ENCODE measurements at places on chromosomes 12 and 14.

- no peak for DNase-seq
Measured at GRCh38 chr14:61992139-61992538, 229.9 kb downstream of the SNAPC1 start.

DNA sequence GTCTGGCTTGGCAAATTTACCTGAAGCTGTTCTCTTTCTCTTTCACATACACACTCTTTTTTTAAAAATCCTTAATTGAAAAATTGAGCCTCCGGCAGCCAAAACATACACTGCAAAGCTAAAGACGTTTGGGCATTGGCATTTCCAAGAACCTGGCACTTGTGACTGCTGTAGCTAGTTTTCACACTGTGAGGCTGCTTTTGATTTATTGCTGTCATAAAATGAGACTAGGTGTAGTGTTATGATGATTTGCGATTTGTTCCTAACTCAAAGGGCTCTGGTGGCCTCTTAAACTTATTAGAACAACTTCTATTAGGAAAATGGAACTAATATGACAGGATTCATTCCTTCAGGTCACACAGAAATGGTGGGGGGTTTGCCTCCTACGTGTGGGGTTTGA is 377.1 kb upstream of the FAR2 start:
- DNase-seq: no peak

GRCh38 chr14:91140672-91141071 is 26.8 kb downstream of the DGLUCY start:
- no peak for DNase-seq

DNA sequence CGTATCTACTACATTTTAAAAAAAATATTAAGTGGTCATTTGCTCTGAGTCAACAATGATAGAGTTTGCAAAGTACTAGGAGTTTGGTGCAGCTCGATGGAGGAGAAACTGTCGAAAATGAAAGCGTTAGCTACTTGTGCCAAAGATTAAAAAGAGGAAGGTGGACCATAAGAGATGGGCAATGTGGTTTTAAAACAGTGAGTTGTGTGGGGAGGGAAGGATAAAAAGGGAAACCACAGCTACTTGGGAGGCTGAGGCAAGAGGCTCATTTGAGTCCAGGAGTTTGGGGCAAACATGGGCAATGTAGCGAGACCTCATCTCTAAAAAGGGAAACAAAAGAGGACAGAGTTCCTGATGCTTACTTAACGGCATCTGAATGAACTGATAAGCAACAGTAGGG is 18.2 kb upstream of the STRAP start:
- DNase-seq: no peak

GRCh38 chr14:64465831-64466554 is 694 bp downstream of the AKAP5 start:
- DNase-seq: no peak

DNA sequence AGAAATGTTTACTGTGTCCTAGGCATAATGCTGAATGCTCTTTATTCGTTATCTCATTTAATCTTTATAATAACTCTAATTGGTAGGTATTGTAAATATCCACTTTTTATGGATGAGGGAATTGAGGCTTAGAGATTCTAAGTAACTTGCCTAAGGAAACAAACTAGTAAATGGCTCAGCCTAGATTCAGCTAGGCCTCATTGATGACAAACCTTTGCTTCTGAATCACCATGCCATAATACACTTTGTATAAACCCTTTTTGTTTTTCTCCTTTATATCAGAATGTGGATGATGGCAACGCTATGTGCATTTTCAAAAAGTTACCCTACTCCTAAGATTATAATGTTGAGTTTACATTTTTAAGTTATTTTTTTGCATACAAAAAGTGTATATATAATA is 34.0 kb downstream of the MNAT1 start:
- no peak for DNase-seq

GRCh38 chr14:91568626-91569025 is 58.5 kb upstream of the PPP4R3A start:
- DNase-seq: no peak

GRCh38 chr14:64213086-64213485 is 81.1 kb downstream of the ESR2 start:
- no peak for DNase-seq

DNA sequence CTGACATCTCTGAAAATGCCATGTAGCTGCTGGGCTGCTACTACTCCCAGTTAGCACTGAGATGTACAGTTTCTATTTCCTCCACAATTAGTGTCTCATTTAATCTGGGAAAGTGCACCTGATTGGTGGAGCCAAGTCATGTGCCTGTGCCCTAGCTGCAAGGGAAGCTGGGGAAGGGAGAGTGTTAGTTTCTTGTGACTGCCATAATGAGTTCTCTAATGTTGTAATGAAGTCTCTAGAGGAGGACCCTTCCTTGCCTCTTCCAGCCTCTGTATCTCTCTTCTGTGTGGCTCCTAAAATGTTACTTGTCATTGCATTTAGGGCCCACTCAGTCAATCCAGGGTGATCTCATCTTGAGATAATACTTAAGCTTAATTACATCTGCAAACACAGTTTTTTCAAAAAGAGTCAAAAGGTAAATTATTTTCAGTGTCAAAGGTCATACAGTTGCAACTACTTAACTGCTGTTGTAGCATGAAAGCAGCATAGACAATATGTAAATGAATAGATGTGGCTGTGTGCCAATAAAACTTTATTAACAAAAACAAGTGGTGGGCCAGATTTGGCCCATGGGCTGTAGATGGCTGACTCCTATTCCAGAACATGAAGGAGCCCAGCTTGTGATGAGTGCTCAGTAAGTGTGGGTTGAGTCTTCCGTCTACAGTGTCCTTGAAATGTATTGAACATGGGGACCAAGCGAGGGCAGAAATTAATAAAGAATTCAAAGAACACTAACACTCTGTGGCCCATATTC is 137.2 kb upstream of the MAP1LC3B2 start:
- DNase-seq: no peak

DNA sequence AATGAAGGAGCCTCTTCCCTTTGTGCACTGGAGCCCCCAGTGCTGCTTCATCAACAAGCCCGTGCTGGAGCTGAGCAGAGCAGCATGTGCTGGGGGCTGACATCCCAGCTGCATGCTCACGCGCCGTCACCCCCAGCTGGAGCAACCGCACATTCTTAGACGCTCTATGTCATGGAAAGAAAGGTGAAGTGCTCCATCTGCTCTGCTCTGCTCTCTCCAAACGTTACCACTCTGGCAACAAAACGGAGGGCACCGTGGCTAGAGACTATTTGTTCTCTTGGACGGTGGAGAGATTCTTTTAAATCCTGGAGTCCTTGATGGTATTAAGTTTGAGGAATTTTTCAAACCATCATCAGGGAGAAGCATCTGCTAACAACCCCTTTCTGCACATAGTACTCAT is 208.4 kb downstream of the C12orf75 start:
- DNase-seq: no peak

GRCh38 chr12:98699586-98699985 is 54.5 kb downstream of the APAF1 start:
- DNase-seq: no peak

DNA sequence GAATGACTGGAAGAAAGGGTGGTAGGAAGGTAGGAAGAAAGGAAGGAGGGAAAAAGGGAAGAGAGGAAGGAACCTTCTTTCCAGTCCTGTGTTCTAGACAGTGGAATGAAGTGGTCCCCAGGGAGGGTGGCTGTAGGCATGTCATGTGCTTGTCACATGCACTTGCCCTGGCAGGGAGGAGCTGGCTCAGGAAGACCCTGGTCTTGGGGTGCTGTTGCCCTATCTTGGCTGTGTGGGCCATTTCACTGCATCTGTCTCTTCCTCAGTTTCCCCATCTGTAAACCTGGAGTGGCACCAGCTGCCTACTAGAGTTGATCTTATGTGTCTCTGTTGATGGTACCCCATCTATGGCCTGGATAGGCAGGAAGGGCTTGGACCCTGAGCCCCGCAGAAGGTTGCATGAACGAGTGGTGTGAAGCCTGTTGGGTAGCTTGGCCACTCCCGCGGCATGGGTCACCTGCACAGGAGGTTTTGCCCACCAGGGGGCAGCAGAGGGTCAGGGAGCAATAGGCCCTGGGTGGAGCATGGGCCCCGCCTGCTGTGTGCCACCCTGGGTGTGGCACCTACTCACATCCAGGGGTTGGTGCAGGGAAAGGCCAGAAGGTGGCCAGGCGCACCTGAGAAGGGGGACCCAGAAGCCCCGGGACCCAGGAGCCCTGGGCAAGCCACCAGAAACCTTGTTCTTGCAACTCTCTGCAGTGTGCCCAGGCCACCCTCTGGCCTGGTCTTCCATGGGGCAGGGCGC is 25.1 kb downstream of the MEG3 start:
- peak; percentile 59 for DNase-seq

DNA sequence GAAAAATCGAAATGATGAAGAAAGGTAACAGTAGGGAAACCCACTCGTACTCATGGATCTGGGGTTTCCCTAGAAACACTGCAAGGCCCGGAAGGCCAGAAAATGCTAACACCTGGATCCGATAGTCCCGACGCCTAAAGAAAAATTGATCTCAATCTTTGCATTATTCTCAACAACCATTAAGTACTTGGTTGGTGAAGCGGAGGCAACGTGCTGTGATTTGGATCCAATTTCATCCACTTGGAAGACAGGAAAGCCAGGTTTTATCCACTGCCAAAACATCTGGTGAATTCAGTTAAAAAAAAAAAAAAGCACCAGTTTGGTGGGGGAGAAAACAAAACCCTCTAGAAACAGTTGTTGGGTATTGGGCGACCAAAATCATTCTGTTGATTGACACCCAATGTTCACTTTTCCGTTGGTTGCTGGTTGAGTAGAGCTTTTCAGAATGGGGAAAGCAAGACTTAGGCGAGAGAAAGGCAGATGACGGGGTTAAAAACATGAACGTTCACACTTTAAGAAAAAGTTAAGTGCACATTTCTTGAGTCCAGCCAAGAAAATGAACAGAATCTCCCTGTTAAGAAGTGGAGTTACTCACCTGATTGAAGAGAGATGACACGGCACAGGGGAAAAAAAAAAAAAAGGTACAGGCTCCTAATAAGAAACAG is 41.9 kb upstream of the MED13L start:
- no peak for DNase-seq

- no peak for DNase-seq
Measured at GRCh38 chr12:118830296-118830695, 151.0 kb upstream of the SRRM4 start.

DNA sequence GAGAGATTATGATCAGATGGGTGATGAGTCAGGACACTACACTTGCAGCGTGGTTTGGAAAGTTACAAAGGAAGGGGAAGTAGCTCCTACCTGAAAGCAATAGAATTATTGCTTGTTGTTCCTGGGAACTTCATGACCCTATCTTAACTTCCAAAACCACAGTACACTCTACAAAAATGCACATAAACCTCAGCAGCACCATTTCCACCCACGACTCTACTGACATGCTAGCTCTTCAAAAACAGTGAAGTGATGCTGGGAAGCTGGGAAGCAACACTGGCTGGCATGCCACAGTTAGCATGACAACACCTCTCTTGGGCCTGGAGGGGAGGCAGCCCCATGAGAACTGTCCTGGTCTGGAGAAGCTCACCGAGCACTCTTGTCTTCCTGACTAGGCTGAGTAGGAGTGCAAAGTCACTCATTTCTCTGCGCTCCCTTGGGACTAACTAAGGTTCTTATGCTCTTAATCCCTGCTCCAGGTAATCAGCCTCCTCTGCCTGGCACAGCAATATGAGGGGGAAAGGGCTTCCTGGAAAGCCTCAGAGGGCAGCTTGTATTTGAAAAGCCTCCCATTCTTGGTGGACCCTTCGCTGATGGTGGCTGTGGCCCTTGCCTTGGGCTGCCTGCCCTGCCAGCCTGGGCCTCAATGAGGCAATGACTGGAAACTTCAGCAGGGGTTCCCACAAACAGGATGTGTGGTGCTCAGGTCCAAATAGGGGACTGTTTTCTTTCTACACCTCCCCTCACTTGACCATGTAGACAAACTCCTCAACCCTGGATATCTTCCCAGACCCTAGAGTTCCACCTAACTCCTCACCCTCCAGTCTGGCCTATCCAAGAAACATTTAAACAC is 1.2 kb downstream of the KRT3 start:
- no peak for DNase-seq

DNA sequence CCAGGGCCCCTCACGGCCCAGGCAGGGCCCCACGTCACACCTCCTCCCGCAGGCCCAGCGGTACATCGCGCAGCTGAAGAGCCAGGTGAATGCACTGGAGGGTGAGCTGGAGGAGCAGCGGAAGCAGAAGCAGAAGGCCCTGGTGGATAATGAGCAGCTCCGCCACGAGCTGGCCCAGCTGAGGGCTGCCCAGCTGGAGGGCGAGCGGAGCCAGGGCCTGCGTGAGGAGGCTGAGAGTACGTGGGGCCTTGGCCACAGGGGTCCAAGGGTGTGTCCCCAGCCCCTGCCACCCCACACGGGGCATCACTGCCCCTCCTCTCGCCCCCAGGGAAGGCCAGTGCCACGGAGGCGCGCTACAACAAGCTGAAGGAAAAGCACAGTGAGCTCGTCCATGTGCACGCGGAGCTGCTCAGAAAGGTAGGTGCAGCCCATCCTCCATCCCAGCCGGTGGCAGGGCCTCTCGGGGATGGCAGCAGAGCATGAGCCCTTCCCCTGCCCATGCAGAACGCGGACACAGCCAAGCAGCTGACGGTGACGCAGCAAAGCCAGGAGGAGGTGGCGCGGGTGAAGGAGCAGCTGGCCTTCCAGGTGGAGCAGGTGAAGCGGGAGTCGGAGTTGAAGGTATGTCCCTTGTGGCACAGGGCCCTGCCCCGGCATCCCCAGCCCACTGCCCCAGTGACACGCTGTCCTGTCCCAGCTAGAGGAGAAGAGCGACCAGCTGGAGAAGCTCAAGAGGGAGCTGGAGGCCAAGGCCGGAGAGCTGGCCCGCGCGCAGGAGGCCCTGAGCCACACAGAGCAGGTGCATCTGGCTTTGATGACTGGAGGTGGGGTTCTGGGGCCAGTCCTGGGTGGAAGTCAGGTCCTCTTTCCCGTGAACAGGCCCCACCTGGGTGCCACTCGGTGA is 20.9 kb downstream of the HIP1R start:
- DNase-seq: no peak

- no peak for DNase-seq
Measured at GRCh38 chr14:100297320-100298300, 8.6 kb downstream of the SLC25A29 start.

DNA sequence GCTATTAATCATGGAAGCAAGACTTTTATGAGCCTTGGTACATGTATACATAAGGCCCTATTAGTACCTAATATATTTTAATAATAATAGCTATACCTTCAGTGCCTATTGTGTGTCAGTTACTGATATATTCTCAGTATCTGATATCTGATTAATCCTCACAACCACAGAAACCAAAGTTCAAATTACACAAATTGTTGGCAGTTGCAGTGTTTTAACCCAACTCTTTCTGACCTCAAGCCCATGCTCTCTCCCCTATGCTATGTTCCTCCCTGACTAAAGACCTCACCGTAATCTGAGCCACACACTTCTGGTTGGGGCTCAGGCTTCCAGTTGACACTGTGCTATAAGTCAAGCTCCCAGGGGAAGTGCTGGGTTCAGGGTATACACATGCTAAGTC is 214.4 kb downstream of the SPTSSA start:
- DNase-seq: no peak

GRCh38 chr14:85824526-85824925 is 294.6 kb downstream of the FLRT2 start:
- no peak for DNase-seq
